GM12891 (cell line): ENCODE measurements at places on chromosomes 13 and 19.

DNA sequence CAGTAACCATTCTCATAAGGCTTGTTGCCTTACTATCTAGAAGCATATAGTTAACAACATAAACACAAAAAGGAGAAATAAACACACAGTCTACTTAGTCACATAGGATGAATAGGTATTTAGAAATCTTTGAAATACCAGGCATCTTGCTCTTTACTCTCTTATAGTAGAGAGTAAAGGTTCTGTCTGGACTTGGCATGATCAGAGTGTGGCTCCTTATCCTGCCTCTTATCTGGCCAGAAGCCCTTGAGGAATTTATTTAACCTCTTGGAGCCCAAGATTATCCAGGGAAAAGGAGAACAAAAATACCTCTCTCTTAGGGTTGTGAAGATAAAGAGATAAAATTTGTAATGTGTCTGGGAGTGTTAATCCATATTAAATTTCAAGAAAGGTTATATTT, 100.2 kb upstream of the MBNL2 start:
- no peak for DNase-seq

DNA sequence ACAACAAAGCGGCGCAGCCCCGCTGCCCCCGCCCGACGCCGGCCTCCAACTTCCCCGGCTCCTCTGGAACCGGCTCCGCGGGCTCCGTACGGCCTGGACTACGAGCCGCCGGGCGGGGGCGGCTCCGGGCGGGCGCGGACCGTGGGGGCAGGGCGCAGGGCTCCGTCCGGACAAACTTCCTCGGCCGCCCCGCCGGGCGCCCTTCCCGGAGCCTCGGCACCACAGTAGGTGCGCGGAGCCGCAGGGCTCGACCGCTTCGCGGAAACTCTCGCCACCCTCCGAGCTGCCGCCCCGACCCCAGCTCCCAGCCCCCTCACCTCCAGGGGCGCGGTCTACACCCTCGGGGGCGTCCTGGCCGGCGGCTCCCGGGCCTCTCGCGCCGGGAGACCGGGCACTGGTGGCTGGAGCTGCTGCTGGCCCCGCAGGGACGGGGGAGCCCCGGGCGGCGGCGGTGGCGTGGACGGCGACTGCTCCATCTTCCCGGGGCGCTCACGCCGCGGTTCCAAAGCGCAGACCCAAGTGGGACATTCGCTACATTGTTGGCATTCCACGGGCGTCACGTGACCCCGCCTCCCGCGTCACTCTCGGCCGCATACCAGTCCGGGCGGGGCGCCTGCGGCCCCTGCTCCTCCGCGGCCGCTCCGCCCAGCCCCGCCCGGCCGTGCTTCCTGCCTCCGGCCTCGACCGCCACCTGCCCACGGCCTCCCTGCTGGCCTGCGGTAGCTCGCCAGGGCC, at the start of gene LATS2:
TSS of gene LATS2 (minus strand) at position 558 of the 735 bp plus-strand sequence. CDS start 15,560 bp downstream, outside the sequence.
- DNase-seq, result peak; percentile 77

DNA sequence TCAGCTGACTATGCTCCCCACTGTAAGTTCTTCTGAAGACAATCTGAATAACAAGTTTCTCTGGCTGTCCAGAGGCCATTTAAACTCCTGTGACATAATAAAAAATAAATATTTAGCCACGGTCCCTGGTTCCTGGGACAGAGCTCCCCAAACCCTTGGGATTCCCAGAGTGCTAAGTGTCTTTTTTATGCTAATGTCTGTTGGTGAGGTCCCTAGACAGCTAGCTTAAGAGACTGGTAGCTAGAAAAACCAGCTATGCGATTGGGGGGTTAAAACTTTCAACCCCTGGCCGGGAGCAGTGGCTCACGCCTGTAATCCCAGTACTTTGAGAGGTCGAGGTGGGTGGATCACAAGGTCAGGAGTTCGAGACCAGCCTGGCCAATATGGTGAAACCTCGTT, 5.9 kb downstream of the EPSTI1 start:
- DNase-seq, result no peak

DNA sequence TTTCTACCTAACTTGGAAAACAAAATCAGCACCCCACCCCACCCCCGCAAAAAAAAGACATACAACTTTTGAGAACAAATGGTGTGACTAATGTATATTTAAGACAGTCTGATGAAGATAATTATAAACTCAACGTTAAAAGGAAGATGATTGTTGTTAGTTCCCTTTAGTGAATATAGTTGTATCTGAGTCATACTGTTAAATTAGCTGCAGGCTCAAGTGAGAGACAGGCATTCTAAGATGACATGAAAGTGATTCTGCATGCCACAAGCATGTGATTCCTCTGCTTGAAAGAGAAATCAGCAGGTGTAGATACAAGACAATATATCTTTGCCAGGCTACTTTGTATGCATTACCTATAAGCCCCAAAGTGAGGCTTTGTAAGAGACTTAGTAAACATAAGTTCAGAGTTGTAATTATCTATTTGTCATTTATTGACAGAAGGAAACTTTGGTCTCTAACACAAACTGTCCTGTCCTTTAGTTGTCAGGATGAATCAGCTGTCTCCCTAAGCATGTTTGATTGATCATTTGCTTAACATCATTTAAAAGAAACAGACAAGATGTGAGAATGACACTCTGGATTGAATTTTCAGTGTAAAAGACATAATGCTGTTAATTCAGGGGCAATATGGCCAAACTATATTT, 319.4 kb upstream of the HTR2A start:
- DNase-seq, result no peak

GRCh38 chr13:22061371-22061805, 390.5 kb downstream of the FGF9 start:
- DNase-seq, result no peak

DNA sequence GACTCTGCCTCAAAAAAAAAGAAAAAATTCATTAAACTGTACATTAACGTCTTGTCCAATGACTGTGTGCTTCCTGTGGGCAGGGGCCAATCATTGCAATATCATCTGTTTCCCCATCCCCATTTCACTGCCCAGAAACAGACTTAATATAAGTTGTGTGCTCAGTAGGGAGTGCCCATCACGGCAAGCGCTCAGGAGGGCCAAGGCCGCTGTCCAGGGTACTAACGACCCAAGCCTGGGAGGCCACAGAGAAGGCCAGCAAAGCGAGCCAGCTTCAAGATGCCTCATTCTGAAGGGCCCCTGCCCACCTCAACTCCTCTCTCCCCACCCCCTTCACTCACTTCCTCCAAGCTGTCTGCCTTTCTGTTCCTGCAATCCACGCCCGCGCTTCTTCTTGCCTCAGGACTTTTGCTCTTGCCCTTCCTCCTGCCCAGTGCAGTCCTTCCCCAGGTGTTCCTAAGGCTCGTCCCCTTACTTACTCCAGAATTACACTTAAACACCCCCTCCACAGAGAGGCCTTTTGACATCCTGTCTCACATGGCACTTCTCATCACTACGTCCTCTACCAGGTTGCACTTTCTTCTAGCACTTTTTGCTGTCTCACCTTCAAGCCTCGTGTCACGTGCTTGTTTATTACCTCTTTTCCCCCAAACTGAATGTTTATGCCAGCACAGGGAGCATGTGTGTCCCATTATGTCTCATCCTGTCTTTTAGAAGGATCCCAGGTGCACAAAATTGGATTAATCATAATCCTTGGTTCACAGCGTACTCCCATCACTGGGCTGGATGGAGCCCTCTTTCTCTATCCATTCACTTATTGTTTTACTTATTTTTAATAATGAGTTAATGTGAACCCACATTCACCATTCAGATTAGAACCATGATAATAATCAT, 11.3 kb upstream of the POU2F2 start:
- DNase-seq, result no peak

- DNase-seq, result no peak
These were observed 52.6 kb downstream of the CDADC1 start for GRCh38 chr13:49300276-49300675.

DNA sequence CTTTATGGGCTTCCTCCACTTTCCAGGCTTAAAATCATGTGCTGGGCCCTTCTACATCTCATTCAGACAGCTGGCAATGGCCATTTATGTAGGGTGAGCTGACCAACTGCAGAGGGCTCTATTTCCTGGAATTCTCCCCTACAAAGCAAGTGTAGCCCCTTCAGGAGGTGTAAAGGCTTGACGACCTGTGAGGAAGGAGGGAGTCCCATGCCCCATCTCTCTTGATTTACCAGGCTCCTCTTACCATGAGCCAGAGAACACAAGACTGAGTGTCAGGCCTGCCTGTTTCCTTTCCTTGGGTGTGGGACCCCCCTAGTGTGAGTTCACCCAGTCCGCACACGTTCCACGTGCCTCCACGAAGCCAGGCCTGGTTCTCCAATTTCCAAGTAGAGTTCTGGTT, 16.6 kb downstream of the ZNF536 start:
- DNase-seq, result no peak

GRCh38 chr19:11534948-11535347, 3.7 kb upstream of the CNN1 start:
- no peak for DNase-seq

- no peak for DNase-seq
These were observed 62.9 kb upstream of the KLHL1 start for GRCh38 chr13:70171151-70171550.

DNA sequence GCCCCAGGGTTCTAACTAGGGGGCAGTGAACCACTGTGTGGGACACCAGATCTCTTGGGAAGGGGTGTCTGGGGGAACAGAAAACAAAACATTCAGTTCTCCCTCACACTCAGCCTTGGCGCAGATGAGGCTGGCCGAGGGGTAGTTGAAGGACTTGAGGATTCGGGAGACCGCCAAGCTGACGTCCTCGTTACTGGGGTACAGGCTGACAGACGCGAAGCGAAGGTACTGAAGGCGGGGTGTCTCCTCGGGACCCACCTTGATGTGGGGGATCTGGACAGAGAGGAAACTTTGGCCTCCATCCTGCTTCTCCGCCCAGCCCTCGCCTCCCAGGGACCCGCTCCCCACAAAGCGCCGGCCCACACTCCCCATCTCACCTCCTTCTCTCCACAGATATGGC, 7.6 kb downstream of the GRIK5 start:
- no peak for DNase-seq

- no peak for DNase-seq
These were observed 136.9 kb downstream of the USP12 start for GRCh38 chr13:27034678-27035111.

DNA sequence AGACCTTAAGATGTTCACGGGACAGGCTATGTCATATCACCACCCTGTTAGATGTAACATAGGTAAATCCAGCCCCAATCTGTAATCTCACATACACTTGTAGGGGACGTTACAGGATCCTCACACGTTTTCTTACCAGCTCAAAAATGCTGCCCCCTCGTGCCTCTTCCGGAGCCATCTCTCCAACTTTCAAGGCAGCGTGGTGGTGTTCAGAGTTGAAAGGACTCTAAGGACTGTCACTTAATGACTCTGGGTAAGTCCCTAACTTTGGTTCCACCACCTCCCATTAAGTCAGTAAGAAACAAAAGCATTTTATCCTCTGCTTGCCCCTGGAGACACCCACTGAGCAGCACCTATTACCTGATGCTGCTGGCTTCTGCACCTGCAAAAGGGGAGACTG, 4.4 kb downstream of the MED26 start:
- no peak for DNase-seq

GRCh38 chr19:3253270-3253669, 28.8 kb downstream of the CELF5 start:
- DNase-seq, result no peak

DNA sequence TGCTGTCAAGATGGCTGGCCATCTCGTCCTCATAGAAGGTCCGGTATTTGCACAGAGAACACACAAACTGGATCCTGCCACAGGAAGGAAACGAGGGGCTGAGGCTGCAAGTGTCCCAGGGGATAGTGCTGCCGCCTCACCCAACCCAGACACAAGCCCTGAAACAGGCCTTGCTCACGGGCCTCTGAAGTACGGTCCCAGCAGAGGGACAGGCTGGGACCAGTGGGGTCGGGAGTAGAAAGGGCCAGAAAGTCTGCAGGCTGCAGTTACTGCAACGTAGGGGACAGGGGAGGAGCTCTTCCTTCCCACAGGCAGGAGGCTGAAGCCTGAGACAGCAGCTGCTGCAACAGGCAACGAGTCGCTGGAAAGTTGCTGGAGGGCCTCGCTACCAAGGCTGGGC, 18.2 kb upstream of the AKAP8 start:
- DNase-seq, result no peak

GRCh38 chr13:113937073-113937472, 36.8 kb downstream of the C13orf46 start:
- no peak for DNase-seq

DNA sequence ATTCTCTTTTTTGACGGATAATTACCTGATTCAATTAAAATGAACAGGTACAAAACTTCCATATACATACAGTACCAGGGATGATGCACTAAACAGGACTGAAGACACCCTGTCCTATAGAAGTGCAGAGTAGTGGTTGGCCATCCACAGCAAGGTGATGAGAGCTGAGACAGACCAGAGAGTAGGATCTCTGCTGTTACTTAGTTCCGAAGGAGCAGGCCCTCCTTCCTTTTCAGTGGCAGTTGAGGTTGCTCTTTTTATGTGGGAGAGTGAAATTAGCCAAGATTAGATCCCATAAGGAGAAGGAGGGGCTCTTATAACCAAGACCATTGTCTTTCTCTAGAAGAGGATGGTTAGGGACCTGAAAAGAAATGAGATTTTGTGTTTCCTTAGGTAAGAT, 4.0 kb downstream of the PDS5B start:
- no peak for DNase-seq

DNA sequence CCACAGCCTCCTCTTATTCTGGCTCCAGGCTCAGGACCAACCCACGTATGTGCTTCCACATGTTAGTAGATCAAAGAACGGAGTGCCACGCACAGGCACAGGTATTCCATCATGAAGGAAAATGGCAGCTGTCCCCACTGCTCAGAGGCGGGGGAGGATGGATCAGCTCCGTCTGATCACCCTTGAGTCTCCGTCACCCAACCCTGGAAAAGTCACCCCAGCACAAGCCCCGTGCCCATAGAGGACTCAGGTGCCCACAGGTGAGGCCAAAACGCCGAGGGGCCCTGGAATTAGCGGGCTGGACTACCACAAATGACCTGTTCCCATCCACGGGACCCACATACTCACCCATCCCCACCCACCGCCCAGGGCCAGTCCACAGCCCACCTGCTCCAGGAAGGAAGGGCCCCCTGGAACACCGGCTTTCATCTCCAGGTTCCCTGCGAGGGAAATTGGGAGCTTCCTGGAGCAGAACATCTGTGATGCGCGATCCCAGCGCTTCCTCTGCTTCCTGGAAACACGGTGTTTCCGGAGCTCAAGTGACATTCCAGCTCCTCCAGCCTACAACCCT, 120.5 kb upstream of the SPACA7 start:
- DNase-seq, result no peak

DNA sequence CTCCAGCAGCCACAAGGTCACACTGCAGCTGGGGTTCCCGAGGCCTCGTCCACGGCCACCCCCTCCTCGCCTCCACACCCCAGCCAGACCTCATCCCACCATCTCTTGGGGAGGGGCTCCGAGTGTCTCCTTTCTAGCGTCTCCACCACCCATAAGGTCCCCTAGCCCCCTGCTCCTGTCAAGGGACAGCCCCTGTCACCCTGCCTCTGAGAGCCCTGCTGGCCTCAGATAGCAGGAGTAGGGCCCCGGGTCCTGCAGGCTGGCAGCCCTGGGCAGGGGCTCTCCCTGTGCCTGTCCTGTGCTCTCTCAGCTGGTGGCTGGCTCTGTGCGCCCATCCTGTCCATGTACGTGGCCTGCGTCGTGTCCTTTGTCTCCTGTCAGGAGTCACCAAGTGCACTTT, 17.0 kb downstream of the COMP start:
- DNase-seq, result no peak
